ENCODE measurements at places on chromosomes 7 and 10.

GRCh38 chr10:119189811-119190282, 11.2 kb upstream of the PRDX3 start:
- DNase-seq = no peak

- no peak for DNase-seq
Observed at GRCh38 chr10:124198871-124199270, 105.5 kb upstream of the CHST15 start.

DNA sequence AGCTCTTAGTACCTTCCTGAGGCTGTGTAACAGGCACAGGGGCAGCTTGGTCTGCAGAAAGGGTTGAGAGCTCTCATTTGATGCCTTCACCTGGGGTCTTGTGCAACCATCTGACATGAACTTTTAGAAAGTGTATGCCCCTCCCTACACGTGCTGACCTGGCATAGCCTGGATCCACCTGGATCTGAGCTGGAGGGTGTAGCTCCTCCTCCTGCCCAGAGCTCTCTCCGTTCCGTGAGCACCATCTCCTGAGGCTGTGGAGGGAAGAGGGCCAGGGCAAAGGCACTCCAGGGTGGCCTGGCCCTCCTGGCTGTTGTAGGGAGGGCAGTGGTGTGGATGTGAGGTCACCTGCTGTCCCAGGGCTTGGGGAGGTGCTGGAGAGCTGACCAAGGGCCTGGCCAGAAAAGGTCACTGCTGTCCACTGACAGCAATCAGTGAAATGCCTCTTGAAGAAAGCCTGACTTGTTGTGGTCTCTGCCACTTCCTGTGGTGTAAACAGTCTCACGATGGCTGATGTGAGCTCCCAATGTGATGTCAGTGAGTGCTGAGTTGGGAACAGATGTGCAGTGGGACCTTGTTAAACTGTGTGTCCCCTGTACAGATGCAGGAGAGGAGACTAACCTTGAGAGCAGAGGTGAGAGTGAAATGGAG, 23.0 kb downstream of the AMZ1 start:
- DNase-seq = no peak

- no peak for DNase-seq
Observed at GRCh38 chr10:63767138-63767801, 246.1 kb downstream of the REEP3 start.

Data from mucosa of descending colon (tissue), 3 donors.